ENCODE measurements at places on chromosomes 16 and 17.

DNA sequence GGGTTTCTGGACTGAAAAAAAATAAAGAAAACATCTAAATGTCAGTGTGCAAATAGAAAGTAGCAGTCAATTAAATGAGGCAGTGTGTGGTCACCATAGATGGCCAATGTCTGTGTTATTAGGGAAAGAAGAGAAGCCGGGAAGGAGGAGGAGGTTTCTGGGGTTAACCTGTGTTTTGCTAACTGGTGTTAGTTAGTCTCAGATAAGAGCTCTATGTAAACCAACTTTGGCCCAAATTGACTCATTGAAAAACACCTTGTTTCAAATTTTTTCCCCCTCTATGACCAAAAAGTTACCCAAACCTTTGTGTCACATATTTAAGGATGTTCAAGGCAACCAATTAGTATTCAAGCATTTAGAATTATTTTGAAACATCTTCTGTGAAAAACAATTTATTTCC lies 530.9 kb downstream of the MAF start:
- no peak for DNase-seq

DNA sequence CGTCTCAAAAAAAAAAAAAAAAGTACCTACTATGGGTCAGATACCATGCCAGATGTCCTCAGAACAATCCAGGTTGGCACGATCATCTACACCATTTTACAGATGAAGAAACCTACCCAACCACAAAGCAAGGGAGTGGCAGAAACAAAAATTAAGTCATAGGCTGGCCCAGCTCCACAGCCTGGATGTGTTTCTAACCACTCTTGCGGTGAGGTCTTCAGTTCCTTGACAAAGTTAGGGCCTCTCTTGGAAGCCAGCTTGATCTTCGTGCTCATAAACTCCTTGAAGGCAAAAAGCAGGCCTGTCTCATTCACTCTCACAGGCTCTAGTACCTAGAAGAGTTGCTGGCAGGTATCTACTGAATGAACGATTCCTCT lies 6.2 kb downstream of the GGA2 start:
- DNase-seq: no peak

- DNase-seq: no peak
Measured at GRCh38 chr17:6435051-6435450, at the start of gene AIPL1. Gene AIPL1, minus strand, starts transcription at chr17:6435121. Its CDS starts 17 bp downstream, at chr17:6435104.

DNA sequence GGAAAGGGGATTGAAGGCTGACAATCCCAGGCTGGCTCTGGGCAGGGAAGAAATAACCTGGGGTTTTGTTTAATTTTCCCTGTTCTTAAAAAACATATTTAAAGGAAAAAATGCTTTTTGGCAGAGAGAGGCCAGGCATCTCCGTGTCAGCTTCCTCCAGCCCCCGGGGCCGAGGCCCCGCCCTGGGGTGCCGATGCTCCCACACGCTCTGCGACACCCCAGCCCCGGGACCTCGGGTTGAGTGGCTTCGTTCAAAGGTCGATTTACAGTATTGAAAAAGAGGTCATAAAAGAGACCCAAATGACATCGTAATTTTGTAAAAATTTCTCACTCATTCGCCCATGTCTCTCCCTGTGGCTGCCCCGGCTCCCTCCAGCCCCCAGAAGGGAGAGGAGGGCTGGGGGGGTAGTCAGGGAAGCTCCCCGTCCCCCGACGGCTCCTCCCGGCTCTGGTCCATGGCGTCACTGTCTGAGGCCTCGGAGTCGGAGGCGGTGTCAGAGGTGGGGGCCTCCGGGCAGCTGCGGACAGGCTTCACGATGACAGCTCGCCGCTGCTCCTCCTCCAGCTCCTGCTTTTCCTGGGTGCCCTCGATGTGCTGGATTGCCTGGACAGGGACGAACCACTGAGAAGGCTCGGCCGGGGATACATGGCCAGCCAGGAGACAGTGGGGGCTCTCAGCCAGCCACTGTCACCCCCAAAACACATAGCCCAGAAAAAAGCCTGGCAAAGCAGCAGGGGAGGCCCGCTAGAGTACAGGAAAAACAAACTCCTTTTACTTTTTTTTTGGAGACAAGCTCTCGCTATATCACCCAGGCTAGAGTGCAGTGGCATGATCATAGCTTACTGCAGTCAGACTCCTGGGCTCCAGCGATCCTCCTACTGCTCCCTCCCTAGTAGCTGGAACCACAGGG lies 14.9 kb downstream of the TFAP4 start:
- DNase-seq: no peak

DNA sequence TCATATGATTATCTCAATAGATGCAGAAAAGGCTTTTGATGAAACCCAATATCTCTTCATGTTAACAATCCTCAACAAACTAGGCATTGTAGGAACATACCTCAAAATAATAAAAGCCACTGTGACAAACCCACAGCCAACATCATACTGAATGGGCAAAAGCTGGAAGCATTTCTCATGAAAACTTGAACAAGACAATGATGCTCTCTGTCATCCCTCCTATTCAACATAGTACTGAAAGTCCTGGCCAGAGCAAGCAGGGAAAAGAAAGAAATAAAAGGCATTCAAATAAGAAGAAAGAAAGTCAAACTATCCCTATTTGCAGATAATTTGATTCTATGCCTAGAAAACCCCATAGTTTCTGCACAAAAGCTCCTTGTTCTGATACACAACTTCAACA lies 999.2 kb upstream of the GOT2 start:
- DNase-seq: no peak

- no peak for DNase-seq
Measured at GRCh38 chr17:9220398-9221146, 199.3 kb downstream of the NTN1 start.

GRCh38 chr17:79728169-79728907 lies 2.4 kb upstream of the ENPP7 start:
- peak; percentile 89 for DNase-seq

GRCh38 chr17:40854175-40854814 lies 12.7 kb downstream of the KRT12 start:
- DNase-seq: no peak

DNA sequence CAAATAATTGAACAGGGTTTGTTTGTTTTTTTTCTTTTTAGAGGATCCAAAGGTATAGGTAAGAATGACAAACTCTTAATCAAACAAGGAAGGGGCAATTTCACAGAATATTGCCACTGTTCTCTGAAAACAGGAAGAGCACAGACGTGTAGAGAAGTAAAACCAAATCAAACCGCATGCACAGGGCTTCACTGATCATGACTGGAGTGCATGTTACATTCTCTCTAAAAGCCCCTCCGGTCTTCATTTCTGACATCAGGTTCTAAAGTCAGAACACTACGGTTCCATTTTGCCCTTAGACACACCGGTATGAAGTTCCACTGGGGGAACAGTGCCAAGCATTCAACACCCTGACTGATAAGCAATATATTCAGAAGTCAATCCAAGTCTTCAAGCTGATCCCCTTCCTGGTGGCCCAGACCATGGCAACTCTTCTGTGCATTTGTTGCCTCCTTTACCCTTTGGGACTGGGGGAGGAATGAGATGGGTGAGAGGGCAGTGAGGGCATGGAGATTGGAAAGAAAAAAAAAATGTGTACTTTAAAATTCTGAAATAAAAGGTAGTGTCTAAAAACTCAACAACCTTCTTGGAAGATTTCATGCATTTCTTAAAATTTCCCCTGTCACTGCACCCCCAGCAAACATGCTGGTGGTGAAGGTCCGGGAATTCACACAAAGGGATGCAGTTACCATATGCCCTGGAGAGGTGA lies 1.4 kb downstream of the MMD start:
- DNase-seq: peak; percentile 42

DNA sequence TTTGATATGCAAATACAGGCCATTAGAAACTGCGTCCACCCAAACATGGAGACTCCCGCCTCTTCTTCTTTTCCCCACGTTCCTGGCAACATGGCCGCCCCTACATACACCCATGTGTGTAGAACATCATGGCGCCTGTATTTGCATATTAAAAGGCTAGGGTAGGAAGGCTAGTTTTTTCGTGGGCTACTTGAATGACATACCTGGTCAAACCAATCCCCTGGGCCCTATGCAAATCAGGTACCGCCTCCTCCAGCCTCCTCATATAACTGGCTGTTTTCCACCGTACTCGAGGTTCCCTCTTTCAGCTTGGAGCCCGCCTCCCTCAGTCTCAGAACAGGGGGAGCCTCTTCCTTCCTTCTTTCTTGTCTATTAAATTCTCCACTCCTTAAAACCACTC lies 840 bp upstream of the CD300LB start:
- peak; percentile 15 for DNase-seq

DNA sequence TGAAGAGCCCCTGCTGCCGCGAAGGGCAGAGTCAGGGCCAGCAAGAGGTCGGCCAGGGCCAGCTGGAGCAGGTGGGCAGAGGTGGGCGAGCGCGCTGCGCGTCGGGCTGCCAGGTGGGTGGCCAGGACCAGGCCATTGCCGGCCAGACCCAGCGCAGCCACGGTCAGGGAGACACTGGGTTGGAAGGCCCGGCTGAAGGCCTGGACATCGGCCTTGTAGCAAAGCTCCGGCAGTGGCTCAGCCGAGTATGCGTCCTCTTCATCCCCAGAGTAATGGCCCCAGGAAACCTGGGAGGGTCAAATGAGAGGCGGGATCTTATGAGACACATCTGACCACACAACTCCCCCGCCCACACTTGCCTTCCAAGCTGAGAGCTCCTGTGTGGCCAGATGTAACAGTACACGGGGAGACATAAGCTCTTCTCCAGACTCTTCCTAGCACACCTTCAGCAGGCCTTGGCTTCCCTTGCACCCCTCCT lies 1.3 kb downstream of the CCR10 start:
- no peak for DNase-seq
